ENCODE measurements at places on chromosomes 2 and 18. TPM values are rescaled to one million over a fixed set of nuclear protein-coding genes. Genes with fewer than 3 reads are reported as not detected.

Gene PRSS56
- total RNA-seq = not detected

Gene LTBP1
- total RNA-seq = 80.9 TPM

Gene SERPINB12
- not detected for total RNA-seq

Gene FAHD2B
- total RNA-seq = 9.4 TPM
